CD4-positive, alpha-beta T cell treated with Interleukin-17A for 4 hours (primary cell): ENCODE measurements at places on chromosomes 2 and 18.

- DNase-seq = no peak
Measured at GRCh38 chr2:121128741-121129659, 156.0 kb downstream of the TFCP2L1 start.

DNA sequence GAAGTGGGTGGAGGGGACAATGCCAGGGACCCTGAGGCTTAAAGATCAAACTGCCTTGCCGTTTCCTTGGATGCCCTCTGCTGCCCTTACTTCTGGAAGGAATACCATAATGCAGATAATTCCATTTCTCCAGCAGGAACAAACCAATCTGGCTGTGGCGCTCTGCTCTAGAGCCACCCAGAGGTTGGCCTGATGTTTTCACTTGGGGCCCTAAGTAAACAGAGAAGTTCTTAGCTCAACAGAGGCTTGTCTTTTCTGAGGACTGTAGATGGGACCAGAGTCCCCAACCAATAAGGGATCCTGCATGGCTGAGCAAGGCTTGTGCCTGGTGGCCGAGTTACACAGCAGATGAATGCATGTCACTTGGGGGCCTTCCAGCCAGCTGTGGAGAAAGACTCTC lies 230.2 kb downstream of the ZBTB7C start:
- DNase-seq = no peak

DNA sequence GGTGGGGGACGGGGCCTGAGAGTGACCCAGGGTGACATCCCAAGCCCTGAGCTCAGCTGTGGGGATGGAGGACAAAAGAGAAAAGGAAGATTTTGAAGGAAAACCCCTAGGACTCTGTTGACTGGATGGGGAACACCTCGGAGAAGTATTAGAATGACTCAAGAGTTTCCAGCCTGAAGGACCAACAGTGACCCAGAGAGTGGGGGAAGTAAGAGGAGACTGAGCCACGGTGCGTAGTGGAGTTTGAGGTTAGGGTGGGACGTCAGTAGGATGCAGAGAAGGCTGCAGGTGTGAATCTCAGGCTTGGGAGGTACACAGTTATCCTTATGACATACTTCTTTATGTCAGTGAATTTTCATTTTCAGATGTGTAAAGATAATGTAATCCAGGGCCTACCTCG lies 119.5 kb downstream of the NCK2 start:
- no peak for DNase-seq

- DNase-seq = no peak
Measured at GRCh38 chr2:128324008-128324896, 5.6 kb upstream of the HS6ST1 start.

GRCh38 chr2:7703543-7704144 lies 786.4 kb downstream of the RNF144A start:
- no peak for DNase-seq

DNA sequence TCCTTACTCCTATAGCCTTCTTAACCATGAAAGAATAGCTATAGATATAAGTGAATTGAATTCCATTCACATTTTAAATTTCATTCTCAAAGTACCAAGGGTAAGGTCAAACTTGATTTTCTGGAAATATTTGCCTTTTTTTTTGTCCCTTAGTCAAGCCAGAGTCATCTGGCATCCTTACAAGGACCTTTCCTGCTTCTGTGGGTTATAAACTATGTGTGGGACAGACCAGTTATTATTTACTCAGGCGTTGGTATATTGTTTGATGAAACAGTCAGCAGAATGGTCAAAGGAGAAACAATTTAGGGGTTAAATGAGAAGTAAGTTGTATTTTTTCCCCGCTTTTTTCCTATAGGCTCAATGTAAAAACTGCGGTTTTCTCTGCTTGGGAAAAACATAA lies 1103.2 kb upstream of the ZEB2 start:
- no peak for DNase-seq

GRCh38 chr2:69914950-69915945 lies at the start of gene MXD1:
Gene MXD1, plus strand, starts transcription at chr2:69915109. Its CDS starts 222 bp downstream, at chr2:69915331.
- DNase-seq = peak; percentile 100
